Thoracic aorta (tissue), 2 donors: ENCODE measurements at places on chromosomes 1 and 21.

GRCh38 chr1:228992044-228992443 is 256.8 kb downstream of the RHOU start:
- no peak for DNase-seq

DNA sequence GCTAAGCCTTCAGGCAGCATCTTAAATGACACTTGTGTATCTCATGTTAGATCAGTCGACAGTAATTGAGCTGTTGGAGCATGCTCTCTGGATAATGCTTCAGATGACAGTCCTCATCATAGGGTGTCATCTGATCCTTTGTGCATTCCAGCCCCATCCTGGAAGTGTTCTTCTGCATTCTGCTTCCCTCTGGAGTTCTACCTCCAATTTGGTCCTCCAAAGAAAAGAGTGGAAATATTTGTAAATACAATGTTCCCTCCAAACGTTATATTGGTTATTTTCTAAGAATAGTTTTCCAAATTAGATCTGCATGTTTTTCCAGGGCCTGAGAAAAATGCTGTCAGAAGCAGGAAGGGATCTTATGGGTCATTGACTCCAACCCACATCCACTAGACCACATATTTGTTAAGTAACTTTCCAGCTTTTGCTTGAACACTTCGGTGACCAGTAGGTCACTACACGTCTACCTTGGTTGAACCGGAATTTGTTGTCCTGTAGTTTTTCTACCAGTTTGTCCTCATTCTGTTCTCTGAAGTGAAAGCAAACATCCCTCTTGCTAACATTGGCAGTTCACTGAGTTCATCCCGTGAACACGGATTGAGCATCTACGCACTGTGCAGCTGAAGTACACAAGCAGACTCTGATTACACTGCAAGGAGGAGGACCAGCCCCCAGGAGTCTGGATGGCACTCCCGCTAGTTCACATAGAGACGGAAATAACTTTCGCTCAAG is 136.0 kb downstream of the TLR5 start:
- no peak for DNase-seq

- no peak for DNase-seq
Observed at GRCh38 chr1:207203541-207203940, 99.5 kb downstream of the C4BPA start.

- no peak for DNase-seq
Observed at GRCh38 chr21:14737284-14737691, 191.2 kb upstream of the SAMSN1 start.

DNA sequence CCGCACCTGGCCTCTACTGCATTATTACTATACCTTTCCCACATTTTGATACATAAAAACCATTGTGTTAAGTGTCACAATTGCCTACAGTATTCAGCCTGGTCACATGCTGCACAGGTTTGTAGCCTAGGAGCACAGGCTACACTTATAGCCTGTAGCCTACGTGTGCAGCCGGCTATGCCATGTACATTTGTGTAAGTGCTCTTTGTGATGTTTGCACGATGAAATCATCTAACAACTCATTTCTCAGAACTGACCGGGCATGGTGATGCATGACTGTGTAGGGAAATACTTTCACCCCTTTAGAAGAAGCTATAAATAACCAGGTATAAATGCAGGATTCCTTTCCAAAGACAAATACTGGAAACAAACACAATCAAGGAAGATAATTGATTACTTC is 12.1 kb downstream of the ERG start:
- DNase-seq, result no peak

DNA sequence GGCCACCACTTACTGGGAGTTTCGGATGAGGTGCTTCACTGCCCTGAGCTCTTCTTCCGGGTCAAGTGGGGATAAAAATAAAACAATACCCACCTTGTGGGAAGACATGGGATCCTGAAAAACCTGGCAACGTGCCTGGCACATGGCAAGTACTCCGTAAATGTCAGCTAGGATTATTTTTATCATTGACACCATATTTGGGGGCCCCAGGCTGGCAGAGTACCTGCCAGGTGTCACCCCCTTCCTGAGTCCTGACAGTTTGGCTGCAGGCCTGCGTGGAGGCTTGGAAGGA is 9.2 kb upstream of the EPHA2 start:
- DNase-seq, result no peak

DNA sequence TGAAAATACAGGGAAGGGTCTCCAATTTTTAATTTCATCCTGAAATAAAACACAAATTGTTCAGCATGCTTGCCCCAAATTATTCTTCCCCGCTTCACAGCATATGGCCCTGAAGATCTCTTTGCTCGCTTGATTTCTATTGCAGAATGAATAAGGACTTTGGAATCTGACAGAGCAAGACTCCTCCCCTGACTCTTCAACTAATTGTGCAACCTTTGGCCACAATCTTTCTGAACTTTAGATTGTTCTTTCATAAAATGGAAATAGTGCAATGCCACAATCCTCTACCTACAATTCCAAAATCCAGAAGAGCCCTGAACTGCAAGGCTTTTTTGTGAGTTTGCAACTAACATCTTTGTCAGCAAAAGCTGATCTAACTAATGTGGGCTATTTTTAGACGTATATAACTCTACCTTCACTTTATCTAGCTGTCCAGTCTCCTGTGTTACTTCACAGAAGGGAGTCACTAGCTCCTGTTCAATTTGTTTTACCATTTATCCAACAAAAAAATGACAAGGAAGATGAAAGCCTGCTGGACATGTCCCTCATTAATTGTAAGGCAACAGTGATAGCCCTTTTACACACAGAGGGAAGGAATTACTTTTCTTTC is 13.4 kb downstream of the RNASEL start:
- DNase-seq, result no peak

DNA sequence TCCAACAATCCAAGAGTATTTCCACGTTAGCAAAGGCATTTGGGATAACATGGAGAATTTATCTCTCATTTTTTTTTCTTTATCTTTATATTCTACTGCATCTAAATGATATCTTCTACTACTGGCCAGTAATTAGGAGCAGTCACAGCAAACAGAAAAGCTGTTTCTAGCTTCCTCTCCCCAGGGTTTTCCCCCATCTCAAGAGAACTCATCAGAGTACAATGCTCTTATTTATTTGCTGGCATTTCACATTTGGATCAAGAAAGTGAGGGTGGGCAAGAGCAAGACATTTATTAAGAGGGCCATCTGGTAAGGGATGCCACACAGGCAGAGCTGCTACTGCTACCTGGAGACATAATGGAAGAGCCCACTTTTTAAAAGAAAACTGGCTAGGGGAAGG is 368.2 kb downstream of the USH2A start:
- DNase-seq, result no peak

DNA sequence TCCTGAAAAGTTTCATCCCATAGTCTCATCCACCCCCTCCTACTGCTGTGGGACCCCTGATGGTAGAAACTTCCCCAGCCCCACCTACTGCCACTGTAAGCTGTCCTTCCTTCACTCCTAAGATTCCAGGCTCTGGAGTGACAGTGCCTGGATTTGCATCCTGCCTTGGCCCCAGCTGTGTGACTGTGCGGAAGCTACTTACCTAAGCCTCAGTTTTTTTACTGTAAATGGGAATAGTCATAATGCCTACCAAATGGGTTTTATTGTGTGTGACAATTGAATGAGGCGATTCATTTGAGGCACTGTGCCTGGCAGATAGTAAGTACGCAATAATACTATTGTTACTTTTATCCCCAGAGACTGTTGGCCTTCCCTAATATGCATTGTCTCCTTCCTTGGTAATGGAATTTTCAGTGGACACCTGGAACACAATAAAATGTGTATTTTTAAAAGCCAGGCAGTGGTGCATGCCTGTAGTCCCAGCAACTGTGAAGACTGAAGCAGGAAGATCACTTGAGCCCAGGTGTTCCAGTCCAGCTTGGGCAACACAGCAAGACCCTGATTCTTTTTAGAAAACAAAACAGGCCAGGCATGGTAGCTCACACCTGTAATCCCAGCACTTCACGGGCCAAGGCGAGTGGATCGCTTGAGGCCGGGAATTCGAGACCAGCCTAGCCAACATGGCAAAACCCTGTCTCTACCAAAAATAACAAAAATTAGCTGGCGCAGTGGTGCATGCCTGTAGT is 55.0 kb upstream of the ZNF326 start:
- DNase-seq, result no peak

DNA sequence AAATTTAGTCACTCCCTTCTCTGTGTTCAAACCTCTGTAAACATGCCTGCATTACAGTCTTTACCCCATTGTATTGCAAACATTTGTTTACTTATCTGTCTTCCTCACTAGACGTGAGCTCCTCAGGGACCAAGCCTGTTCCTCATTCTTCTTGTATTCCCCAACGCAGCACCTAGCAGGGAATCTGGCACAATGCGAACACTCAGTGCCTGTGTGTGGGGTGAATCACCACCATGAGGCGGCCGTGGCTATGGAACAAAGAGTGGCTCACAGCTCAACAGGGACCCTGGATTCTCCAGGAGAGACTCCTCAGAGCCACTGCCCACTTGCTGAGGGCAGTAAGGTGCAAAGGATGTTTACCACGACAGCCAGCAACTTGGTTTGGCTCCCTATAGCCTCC is 95.9 kb downstream of the DDX20 start:
- DNase-seq, result no peak

- no peak for DNase-seq
Observed at GRCh38 chr1:183262628-183263200, 76.7 kb downstream of the LAMC2 start.

- no peak for DNase-seq
Observed at GRCh38 chr1:147080671-147081394, 91.4 kb downstream of the PRKAB2 start.

DNA sequence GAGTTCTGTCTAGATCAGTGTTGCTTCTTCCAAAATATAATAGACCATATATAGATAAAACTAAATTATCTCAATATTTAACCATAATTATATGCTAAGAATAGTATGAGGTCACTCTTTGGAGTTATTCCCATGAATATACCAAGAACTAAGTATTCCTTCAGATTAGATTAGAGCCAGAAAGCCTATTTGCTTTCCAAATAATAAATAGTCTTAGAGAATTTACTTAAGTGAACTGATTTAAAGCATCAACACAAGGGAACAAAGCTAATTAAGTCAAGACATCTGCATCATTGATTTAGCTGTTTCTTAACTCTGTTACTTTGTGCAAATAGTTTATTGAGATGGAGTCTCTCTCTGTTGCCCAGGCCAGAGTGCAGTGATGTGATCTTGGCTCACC is 35.7 kb downstream of the FNBP1L start:
- no peak for DNase-seq

- DNase-seq, result no peak
Observed at GRCh38 chr1:204398197-204399125, 13.2 kb downstream of the PPP1R15B start.

GRCh38 chr1:41856944-41857285 is 61.8 kb downstream of the HIVEP3 start:
- DNase-seq, result no peak

DNA sequence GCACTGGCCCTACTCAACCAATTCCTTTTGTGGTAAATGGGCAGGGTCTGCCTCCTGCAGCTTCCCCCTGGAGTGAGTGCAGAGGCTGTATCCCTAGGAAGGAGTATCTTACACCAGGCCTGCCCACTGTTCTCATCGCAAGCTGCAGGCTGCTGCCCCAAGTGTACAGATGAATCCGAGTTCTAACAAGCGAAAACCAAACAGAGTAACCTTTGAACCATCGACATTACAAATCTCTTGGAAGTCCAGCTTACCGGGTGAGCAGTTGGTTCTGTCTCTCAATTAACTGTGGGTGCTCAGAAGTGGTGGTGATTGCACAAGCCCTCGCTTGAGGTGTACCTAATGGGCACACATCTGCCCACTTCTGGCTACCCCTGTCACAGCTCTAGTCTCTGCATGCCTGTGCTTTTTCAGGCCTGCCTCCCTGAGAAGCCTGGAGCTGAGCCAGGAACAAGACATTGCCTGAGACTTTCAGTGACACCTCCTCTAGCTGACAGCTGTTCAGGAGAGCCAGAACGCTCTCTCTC is 22.7 kb downstream of the INAVA start:
- no peak for DNase-seq

- no peak for DNase-seq
Observed at GRCh38 chr1:84985365-84985764, 11.5 kb downstream of the MCOLN2 start.

GRCh38 chr1:53188099-53188498 is 8.5 kb upstream of the CPT2 start:
- no peak for DNase-seq

GRCh38 chr1:3714284-3714741 is 37.9 kb upstream of the CCDC27 start:
- DNase-seq, result no peak

- DNase-seq, result no peak
Observed at GRCh38 chr1:192462616-192463015, 113.0 kb upstream of the RGS1 start.

- DNase-seq, result no peak
Observed at GRCh38 chr1:178344513-178345091, 152.2 kb downstream of the CLEC20A start.

- DNase-seq, result no peak
Observed at GRCh38 chr1:99407018-99407417, 142.7 kb downstream of the PLPPR4 start.

- DNase-seq, result no peak
Observed at GRCh38 chr1:44089371-44090048, 29.1 kb upstream of the KLF17 start.

DNA sequence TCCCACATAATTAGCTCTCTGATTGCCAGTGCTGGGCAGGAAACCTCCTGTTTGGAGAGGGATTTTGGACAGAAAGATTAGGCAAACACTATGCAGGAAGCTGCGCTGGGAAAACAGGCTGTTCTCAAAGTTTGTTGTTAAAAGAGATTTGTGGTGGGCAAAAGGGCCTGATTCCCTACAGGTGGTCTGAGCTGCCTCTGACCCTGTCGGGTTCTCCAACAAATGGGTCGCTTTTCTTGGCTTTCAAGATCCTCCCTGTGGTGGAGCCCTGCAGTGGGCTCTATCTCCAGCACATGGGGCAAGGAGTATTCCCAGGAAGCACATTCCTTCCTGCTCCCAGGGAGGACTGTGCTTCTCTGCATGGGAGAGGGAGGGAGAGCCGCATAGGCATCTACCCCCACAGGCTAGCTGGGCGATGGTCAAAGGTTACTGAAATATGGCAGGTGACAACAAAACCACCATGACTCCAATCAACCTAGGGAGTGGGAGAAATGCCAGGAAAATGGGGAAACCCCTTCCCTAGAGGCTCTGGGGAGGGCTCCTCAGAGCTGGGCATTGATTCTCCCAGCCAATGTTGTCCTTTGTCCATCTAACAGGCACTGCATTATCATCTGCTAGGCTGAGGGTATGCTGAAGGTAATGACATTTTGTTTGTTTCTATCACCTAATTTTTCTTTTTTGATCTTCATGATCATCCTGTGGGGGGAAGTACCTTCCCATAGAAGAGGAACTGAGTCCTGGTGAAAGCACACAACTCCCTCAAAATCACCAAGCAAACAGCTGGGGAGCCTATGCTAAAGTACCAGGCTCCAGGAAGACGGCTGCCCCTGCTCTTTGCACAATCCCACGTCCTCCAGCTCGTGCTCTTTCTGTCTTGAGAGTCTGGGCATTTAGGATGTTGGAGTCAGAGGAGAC is 85.3 kb downstream of the PLXNA2 start:
- DNase-seq, result no peak

- DNase-seq, result no peak
Observed at GRCh38 chr1:99577313-99577712, 68.6 kb upstream of the PALMD start.
